Thoracic aorta (tissue), 2 donors: ENCODE measurements at places on chromosomes 3 and 15. TPM values are rescaled to one million over a fixed set of nuclear protein-coding genes. Genes with fewer than 3 reads are reported as not detected.

DNA sequence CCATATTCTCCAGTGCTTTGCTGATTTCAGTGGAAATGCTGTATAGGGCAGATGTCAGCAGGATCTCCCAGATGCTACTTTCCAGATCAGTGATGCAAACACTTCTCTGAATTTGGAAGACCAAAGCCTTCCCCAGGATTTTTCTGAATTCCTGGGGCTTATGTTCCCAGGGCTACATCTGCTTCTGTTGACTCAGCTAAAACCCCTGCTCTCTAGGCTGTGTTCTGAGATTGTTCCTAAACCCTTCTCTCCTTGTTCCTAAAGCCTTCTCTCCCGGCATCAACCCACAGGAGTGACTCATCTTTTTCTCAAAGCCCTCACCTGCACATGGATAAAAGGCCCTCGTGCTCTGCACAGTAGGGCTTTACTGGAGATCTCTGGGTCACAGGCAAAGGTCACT lies 35.5 kb downstream of the FAH start:
- DNase-seq: no peak

DNA sequence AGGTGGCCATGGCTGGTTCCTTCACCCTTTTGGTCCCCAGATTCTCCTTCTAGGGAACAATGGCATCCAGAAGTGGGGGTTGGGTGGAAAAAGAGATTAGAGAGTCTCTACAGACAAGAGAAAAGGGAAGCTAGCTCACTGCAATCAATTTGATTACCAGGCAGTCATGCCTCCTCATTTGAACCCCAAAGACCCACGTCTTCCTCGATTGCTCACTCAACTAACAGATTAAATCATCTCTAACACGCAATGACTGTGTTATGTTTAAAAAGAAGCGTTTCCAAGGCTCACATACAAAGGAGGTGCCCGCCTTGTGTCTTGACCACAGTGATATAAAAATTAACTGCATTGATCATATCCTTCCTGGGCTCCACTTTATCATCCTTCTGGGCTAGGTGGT lies 57.6 kb downstream of the BHLHE40 start:
- no peak for DNase-seq

DNA sequence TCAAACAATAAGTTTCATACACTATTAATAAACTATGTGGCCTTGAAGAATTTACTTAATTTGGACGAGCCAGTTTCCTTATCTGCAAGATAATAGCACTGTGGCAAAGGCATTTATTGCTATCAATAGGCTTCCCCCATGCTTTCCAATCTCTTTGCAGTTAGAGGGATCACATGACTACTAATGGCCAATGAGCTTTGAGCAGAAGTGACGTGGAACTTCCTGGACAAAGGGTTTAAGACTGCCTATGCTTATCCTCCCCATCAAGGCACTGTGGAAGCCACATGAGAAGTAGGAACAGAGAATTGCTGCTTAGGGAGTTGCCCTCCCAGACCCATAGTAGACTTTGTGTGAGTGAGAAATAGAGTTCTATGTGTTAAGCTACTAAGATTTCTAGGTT lies 16.7 kb upstream of the ZMAT3 start:
- DNase-seq: no peak

The GRIP2 gene
- 1.5 TPM for total RNA-seq
